ENCODE measurements at places on chromosomes 4 and X.

DNA sequence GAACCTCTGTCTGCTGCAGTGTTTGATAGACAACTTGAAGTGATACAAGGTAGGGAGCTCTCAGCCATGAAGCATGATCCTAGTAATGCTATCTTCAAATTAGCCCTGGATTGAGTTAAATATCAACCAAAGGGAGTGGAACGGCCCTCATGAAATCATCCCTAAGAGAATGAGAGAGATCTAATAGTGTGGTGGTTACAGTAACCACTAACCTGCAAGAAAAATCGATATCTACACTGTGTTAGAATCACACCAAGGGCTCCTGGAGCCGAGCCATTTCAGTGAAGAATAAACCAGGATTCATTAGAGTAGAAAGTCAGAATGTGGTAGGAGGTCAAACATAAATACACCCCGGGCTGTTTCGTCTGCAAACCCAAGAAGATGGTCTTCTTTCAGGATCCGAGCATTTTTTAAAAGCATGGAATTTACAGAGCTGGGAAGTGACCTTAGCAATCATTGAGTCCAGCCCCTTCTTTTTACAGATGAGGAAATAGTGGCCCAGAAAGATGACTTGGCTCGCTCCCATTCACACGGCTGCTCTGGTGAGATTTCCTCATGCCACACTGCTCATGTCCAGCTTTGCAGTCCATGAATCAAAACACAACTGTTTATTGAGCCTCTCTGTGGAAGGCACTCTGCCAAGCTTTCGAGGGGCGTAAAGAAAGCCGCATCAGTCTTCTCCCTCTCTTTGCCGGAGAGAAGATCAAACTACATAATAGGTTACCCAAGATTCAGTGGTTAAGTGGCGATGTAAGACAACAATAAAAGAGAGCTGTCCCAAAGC is 5.5 kb upstream of the DCTD start:
- DNase-seq = no peak

- no peak for DNase-seq
These were observed 57.3 kb downstream of the SEPTIN11 start for GRCh38 chr4:77006753-77007353.

DNA sequence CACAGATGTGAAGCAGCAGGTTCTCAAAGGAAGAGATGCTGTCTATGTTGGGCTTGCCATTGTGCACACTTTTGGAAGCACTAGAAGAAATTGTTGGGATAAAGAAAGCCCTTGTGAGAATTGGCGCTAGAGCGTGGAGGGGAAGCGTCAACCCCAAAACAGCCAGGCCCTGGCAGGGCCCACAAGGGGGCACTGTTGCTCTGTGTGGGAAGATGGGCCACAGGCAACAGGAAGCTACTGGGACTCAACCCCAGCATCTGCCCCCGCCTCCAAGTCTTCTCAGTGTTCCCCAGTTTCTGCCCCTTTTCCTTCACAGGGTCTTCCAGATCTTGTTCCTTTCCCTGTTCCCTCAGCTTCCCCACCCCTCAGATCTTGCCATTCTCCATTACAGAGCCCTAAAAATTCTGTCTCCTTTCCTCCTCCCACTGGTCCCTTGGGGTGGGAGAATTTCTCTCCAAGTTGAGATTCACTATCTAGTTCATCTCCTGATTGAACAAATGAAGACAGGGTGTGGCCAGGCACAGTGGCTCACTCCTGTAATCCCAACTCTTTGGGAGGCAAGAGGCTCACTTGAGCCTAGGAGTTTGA is 85.5 kb downstream of the STARD8 start:
- DNase-seq = no peak

GRCh38 chr4:2042204-2042946 is 16.8 kb upstream of the NAT8L start:
- DNase-seq = no peak

- DNase-seq = no peak
These were observed 65.7 kb downstream of the IL21 start for GRCh38 chr4:122555216-122555615.

DNA sequence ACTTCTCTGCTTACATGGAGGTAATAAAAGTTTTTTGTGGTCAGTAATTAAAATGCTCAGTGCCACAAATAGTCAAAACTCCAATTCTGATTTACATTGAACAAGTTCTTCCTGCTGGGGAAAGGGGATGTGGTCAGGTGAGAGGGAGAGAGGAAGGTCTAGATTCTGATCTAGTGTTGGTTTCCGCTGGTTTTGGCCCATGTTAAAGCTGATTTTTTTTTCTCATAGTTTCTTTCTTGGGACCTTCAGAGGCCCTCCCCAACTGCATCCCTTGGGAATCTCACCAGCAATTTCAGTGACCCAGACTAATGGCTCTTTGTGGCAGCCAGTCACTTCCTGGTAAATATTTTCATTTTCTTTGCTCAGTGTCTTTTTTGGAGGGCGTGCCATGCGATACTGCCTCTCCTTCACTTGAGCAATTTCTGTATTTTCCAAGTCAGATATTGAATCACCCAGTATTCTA is 332.7 kb downstream of the RAPGEF2 start:
- DNase-seq = no peak

- no peak for DNase-seq
These were observed 115.5 kb downstream of the FNIP2 start for GRCh38 chr4:158884280-158884679.

- no peak for DNase-seq
These were observed 1663.1 kb downstream of the STIM2 start for GRCh38 chr4:28523681-28524190.

- DNase-seq = no peak
These were observed 297.3 kb downstream of the DHX15 start for GRCh38 chr4:24287096-24287495.

- no peak for DNase-seq
These were observed 20.2 kb upstream of the IL2 start for GRCh38 chr4:122476745-122477144.

- DNase-seq = no peak
These were observed 340.0 kb upstream of the MAGEB16 start for GRCh38 chrX:35458142-35458541.

DNA sequence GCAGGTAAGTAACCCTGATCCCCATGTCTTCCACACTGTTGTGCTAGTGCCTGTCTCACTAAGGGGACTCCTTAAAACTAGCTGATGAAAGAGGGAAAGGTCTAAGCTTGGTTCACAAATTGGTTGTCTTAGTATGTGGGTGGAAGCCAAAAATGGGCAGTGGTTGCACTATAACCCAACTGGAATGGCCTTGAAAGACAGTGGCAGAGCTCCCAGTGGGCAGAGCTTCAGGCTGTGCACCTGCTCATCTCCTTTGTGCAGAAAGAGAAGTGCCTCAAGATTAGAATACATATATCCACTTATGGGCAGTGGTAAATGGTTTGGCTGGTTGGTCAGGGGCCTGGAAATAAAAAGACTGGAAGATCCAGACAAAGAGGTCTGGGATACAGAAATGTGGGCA is 7.2 kb downstream of the SYN1 start:
- DNase-seq = no peak

- DNase-seq = no peak
These were observed 13.3 kb downstream of the SLC38A5 start for GRCh38 chrX:48456628-48457331.

DNA sequence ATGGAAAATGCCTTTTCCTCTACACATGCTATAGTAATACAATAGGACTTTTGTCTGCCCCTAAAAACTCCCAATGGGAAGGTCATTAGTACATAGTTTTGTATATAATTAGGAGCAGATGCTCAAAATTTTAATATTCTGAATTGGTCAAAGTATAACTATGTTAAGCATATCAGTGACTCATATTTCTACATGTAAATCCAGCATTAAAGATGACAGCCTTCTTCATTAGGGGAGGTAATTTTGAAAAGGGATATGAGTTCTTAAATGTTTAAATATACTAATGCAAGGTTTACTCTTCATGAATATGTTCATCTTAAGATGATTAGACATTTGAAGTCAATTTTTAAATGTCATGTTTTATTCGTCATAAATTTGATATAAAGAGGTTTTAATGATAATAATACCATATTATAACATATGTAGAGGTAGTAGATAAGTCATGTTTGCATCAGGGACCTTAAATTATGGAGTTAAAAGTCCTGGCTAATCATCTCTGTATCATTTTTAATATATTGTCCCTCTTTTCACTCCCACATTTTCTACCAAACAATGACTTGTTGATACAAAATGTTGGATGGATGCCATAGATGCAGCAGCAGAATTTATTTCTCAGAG is 218.8 kb downstream of the STPG2 start:
- DNase-seq = no peak

GRCh38 chr4:140085062-140085622 is 68.8 kb downstream of the MAML3 start:
- no peak for DNase-seq

DNA sequence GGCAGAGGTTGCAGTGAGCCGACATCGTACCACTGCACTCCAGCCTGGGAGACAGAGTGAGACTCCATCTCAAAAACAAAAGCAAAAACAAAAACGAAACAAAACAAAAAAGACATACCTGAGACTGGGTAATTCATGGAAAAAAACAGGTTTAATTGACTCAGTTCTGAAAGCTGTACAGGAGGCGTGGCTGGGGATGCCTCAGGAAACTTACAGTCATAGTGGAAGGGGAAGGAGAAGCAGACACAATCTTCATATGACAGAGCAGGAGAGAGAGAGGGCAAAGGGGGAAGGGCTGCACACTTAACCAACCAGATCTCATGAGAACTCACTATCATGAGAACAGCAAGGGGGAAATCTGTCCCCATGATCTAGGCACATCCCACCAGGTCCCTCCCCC is 229.5 kb downstream of the STK32B start:
- no peak for DNase-seq

DNA sequence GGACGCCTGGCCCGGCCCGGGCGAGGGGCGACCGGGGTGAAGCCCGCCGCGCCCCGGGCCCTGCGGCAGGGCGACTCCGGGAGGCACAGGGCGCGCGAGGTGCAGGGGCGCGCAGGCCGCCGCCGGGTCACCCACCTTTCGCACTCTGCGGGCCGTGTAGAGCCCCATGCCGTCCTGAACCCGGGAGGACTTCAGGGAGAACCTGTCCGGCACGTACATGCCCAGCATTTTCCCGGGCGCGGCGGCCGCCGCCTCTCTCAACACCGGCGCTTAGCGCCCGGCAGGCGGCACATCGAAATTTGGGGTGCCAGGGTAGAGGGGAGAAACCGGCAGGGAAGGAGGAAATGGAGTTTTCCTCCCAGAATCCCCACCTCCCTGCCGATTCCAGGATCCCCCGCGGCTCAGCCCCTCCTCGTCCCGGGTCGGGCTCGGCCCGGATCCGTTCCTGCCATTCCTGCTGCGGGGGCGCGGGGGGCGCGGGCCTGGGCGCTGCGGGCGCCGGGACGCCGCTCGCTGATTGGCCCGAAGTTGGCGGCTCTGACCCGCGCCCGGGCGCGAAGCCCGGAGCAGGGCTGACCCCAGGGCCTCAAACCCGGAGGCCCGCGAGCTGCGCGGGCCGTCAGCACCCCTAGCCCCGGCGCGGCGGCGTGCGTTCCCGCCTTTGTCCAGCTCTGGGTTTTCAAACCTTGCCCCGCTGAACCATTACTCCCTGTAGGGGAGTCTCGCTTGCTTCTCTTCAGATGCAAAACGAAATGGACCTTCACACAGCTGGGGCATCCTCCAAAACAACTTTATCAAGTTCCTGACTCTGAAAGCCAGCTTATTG is at the start of gene PRDM5:
Gene PRDM5, minus strand, starts transcription at position 346 of the 826 bp plus-strand sequence. Its CDS starts 118 bp downstream, at position 228.
- no peak for DNase-seq

DNA sequence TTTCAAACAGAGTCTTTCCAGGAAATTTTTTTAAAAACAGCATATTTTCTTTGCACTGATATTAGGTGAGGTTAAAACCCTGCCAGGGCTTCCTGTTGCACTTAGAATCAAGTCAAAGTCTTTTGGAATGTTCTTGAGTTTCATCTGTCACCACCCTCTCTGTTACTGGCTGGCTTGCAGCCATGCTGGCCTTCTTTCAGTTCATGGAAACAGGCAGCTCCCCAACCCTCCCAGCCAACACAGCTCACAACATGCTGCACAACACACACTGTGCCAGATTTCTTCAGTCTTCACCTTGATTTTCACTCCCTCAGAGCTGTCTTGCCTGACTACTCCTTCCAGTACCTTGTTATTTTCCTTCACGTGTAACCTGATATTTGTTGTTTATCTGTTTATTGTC is 129.5 kb downstream of the KCNIP4 start:
- DNase-seq = no peak

DNA sequence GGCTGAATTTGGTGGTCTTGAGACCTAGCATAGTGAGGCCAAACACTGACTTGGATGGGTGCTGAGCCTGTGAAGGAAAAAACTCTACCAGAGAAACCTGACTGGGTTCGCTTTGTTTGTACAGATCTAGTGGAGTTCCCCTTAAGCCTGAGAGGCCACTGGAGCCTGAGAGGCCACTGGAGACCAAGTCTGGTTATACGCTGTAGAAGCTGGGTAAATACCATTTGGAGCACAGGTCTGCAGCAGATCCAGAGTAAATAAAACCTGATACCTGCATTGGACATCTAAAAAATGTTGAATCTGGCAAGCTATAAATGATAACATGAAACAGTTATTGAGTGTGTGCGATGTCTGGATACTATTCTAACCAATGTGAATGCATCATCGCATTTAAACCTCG is 104.3 kb upstream of the IGSF1 start:
- no peak for DNase-seq

DNA sequence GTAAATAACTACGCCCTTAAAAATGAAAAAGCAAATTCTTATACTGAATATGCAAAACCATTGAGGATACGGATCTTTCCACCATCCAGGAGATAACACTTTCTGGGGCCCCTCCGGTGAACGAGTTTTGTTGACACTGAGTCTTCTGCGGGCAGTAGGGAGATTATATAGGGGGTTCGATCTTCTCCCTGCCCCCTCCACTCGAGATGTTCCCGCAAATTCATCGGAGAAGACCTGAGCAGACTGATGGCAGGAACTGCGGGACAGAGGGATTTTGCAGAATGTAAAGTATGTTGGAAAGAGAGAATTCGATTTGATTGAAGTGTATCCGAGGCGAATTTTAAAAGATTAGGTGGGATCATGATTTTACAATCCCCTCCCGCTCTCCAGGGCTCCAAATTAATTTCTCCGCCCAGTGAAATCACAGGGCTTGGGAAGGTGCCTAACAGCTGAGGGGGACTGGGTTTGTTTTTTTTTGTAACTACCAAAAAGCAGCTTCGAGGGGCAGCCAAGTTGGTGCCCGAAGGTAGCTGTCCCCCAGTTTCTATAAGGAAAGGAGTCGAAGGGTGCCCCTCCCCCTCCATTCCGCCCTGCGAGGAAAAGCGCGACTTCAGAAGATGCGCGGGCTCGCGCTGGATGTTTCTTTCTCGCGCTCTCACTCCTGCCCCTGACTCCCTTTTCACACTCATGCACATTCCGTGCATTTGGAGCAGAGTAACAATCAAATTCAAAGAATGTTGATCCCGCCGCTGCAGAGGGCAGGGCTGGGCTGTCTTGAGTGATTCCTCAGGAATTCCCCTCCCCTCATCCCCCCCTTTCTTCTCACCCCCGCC is 1.2 kb downstream of the TMEM255A start:
- no peak for DNase-seq

Measured in right renal cortex interstitium (tissue), 3 donors.